ENCODE measurements at places on chromosomes 16 and 17.

- peak; percentile 19 for DNase-seq
Measured at GRCh38 chr17:56599566-56599965, 6.1 kb downstream of the NOG start.

DNA sequence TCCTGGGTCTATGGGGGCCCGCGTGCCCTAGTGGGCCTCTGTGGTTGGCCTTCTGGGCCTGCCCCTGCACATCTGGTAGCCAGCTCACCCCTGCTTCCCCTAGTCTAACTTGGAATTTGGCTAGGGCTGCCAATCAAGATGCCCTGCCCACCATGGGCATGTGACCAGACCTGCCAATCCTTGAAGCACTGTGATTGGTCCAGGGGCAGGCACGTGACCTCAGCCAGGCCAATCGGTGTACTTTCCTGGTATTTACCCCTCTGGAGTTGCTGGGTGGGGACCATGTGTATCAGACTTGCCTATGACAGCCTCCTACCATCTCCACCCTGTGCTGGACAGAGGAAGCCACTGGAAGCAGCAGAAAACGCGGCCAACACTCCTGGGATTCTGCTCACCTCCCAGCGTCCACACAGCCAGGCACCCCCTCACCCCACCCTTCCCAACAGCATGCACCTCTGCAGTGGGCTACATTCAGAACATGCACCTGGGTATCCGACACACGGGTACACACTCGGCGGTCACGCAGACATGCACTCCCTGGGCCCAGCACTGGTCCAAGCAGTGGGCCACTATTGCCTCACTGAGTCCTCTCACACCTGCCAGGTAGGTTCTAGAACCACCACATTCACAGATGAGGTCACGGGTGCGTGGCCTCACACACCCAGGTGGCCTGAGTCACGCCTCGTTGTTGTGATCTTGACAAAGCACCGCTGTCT lies 96.9 kb downstream of the RBFOX3 start:
- DNase-seq: no peak

- DNase-seq: no peak
Measured at GRCh38 chr16:79169239-79169638, 431.3 kb downstream of the MAF start.

- peak; percentile 54 for DNase-seq
Measured at GRCh38 chr17:37607637-37608331, 1.4 kb downstream of the SYNRG start.

GRCh38 chr17:7423679-7424078 lies 1.7 kb upstream of the SPEM2 start:
- DNase-seq: no peak

GRCh38 chr17:2233441-2233947 lies 70.1 kb downstream of the SMG6 start:
- no peak for DNase-seq

GRCh38 chr17:6427279-6427781 lies 7.6 kb downstream of the AIPL1 start:
- no peak for DNase-seq

- DNase-seq: no peak
Measured at GRCh38 chr17:60664022-60664421, 13.6 kb upstream of the BCAS3 start.

GRCh38 chr17:14205992-14206461 lies 30.6 kb downstream of the CDRT15 start:
- DNase-seq: no peak

DNA sequence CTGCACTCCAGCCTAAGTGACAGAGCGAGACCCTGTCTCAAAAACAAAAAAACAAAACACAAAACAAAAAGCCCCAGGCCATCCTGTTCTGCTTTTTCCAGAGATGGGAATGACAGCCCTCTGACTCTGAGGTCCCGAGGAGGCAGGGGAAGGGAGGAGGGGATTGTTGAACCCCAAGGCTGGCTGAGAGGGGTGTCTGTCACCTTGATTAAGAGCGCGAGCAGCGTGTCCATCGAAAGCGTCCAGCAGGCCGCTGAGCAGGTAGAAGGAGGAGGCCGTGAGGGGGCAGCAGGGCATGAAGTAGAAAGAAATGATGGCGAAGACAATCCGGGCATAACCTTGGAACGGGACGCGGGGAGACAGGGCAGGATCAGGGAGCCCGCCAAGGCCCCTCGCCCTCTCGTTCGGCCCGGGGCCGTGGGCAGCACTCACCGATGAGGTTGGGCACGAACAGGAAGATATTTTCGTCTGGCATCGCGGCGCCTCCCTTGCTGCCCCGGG lies 593 bp downstream of the CDIPT start:
- DNase-seq: no peak

DNA sequence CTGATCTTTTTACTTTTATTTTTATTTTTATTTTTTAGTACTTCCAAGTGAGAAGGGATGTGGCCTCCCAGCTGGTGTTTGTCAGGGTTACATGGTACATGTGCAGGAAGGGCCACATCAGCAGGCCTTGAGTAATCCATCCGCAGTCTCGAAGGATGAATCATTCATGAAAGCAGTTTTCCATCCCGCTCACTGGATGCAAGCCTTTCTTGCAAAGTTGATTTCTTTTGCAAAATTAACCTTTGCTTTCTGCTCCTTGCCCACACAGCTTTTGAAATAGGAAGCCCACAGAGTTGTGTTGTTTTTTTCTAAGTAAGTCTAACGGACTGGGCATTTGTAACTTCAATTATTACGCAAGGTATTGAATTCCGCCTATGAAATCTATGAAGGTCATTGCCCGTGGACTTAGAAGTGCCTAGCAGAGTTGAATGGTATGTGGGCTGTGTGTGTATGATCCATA lies 157.4 kb downstream of the PRKCA start:
- no peak for DNase-seq

GRCh38 chr17:17919169-17920107 lies 52.8 kb downstream of the TOM1L2 start:
- DNase-seq: peak; percentile 29

DNA sequence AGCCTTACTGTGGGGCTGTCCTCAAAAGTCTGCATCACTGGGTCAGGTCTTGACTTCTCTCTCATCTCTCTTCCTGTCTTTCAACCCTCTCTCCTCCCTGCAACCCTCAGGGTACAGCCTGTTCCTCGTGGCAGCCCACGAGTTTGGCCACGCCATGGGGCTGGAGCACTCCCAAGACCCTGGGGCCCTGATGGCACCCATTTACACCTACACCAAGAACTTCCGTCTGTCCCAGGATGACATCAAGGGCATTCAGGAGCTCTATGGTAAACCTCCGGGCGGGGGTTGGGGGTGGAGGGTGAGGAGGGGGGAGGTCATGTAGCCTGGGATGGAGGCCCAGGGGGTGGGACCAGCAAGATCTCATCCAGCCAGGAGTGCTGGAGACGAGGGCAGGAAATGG lies 12.7 kb downstream of the MMP2 start:
- DNase-seq: no peak

- DNase-seq: peak; percentile 65
Measured at GRCh38 chr17:76736349-76737081, 616 bp downstream of the SRSF2 start.

DNA sequence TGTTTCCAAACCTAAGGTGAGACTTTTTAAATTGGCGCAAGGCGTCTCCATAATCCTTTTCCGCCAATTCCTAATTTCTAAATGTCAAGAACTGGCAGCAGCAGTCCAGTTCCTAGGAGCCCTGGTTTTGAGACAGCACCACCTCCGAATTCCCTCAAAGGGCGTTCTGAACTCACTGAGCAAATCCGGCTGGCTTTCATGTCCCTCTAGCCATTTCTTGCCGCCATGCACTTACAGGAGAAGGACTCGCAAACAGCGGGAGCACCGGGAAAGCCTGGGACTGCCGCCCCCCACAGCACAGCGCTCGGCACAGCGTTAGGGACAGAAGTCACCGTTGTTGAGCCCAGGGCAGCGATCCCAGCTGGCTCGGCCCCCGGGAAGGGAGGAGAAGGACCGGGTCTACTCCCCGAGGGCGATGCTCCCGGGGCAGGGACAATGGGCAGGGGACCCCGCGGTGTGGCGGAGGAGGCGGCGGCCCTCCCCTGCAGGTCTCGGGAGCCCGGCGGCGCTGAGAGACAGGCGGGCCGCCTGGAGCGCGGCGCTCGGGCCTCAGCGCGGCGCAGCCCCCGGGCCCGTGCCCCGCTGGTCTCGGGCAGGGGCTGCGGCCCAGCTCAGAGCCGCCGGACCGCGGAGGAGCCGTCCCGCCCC lies 545 bp downstream of the ARHGAP17 start:
- peak; percentile 26 for DNase-seq

- no peak for DNase-seq
Measured at GRCh38 chr17:6079155-6079888, 9.1 kb downstream of the WSCD1 start.

DNA sequence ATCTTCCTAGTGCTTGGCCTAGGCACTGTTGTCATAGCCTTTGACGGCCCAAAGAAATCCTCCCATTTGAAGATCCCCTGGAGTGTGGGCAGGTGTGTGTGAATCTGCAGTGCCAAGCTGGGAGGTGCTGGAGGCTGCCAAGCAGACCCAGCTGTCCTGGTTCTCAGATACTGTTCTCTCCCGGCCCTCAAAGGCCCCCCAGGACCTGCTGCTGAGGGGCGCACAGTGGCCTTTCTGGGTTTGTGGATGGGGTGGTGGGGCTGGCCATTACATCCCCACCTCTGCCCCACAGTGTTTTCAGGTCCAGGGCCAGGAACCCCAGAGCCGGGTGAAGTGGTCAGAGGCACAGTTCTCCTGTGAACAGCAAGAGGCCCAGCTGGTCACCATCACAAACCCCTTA lies 60.5 kb downstream of the MRC2 start:
- no peak for DNase-seq

DNA sequence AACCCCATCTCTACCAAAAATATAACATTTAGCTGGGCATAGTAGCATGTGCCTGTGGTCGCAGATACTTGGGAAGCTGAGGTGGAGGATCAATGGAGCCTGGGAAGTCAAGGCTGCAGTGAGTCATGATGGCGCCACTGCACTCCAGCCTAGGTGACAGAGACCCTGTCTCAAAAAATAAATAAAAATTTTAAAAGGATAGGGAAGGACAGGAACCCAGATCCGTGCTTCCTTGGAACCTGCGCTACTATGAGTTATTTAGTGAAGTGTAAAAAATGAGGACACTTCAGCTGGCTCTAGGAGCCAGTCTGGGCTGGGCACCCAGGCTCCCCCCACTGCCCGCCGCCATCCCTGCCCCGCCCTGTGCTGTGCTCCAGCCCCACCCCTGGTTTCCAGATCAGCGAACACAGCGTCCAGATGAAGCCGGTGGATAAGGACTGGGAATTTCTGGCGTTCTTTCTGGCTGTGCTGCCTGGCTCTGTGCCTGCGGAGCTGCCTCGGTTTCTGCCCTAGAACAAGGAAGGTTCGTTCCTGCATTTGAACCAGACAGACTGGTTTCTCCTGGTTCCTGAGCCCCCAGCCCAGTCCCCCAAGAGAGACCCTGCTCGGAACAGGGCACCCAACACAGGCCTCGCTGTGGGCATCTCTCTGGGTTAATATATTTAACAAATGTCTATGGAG lies 18.5 kb downstream of the PLLP start:
- no peak for DNase-seq

DNA sequence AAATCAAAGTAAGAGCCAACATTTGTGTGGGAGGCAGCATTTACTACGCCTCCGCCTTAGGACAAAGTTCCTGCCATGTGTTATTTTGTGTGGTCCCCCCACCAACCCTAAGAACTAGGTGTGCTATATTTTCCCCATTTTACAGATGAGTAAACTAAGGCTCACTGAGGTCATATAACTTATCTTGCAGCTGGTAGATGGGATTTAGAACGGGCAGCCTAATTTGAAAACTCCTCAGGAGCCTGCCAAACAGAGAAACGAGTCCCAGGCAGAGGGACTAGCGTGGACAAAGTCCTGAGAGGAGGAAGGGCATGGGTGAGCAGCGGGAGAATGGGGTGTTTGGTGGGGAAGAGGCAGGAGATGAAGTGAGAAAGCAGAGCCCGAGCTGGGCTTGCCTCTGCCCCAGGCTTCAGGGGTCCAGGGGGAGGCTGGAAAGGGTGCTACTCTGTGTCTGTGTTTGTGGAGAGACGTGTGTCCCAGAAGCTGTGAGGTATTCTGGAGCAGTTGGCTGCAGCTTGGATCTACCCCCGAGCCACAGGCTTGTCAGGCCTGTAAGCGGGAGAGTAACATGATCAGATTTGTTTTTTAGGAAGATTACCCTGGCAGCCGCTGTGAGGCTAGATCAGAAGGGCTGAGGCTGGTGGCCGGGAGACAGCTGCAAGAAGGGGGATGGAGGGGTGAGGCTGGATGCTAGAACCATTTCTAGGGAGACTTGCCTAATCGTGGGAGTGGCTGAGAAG lies 5.0 kb downstream of the MLLT6 start:
- no peak for DNase-seq

DNA sequence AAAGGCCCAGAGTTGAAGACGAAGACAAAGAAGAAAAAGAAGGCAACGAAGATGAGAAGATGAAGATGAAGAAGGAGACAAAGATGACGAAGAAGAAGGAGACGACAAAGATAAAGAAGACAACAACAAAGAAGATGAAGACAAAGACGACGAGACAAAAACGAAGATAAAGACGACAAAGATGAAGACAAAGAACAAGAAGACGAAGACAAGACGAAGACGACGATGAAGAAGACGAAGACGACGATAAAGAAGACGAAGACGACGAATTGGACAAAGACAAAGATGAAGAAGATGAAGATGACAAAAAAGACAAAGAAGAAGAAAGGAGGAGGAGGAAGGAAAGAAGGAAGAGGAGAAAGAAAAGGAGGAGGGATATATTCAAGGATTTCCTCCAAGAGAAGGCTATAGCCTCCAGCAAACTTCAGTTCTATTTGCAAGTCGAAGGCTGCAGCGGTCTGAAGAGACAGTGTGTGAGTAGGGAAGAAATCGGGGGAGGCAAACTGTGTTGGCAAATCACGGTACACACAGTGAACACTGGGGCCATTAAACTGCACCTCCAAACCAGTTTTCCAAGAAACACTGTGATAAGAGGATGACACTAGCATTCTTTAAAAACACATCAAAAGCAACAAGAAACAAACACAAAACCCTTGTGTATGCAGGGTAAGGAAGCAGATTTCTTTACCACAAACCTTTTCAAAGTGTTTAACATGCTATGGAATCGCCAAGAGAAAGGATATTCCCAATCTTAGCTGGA lies 40.5 kb downstream of the MARF1 start:
- no peak for DNase-seq

- DNase-seq: no peak
Measured at GRCh38 chr17:56548661-56549060, 44.8 kb upstream of the NOG start.

GRCh38 chr17:19457830-19458271 lies 46.8 kb downstream of the RNF112 start:
- no peak for DNase-seq

DNA sequence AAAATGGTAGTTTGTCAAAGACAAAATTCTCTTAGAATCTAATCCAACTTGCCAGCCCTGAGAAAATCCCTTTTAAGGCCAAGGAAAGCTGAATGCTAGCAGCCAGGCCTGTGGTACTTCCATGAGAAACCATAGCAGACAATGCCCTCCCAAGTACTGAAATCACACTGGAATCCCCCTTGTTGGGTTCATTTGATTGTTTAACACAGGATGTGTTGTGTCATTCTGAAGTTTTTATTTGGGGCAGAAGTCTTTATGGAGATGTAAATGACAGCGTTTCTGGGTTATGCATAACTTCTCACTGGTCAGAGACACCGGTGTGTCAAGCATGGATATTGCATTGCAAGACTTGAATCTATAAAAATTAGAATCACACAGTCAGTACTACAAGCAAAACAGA lies 6.0 kb upstream of the ARL2BP start:
- DNase-seq: no peak

Data from stimulated activated naive CD4-positive, alpha-beta T cell (primary cell).